ENCODE measurements at places on chromosomes 11 and 22. TPM values are rescaled to one million over a fixed set of nuclear protein-coding genes. Genes with fewer than 3 reads are reported as not detected.

Gene PLAAT2
- not detected for polyA plus RNA-seq

Gene OR51T1
- not detected for polyA plus RNA-seq

Gene LRRC32
- 27.9 TPM for polyA plus RNA-seq

Gene ZNF280B
- 0.09 TPM for polyA plus RNA-seq

Gene RSF1
- polyA plus RNA-seq = 2.7 TPM

Gene CCDC116
- polyA plus RNA-seq = 0.07 TPM

Gene ACRV1
- polyA plus RNA-seq = not detected

Gene OR9Q1
- not detected for polyA plus RNA-seq

Gene SEZ6L
- polyA plus RNA-seq = not detected

Gene POTEH
- polyA plus RNA-seq = not detected

Gene IL17RA
- polyA plus RNA-seq = 0.97 TPM

Gene MMP1
- 4.7 TPM for polyA plus RNA-seq

Gene VPREB3
- polyA plus RNA-seq = 0.89 TPM

Measured in psoas muscle (tissue), 8 donors.